ENCODE measurements at places on chromosomes 5 and 9. TPM values are rescaled to one million over a fixed set of nuclear protein-coding genes. Genes with fewer than 3 reads are reported as not detected.

Gene SEMA4D
- total RNA-seq = 0.30 TPM

Gene NTNG2
- 4.2 TPM for total RNA-seq

Gene RANBP17
- total RNA-seq = 18.2 TPM

Gene SYK
- not detected for total RNA-seq

Gene NUTM2G
- total RNA-seq = not detected

Gene CDH10
- total RNA-seq = 2.4 TPM

Gene PTGES
- total RNA-seq = 162 TPM

Gene GPX8
- 165 TPM for total RNA-seq

Gene DNAJC25
- total RNA-seq = 11.9 TPM

Gene SPINK6
- not detected for total RNA-seq

Gene NPR3
- 1.2 TPM for total RNA-seq

Gene IL3
- not detected for total RNA-seq

Gene PCDHB9
- 0.18 TPM for total RNA-seq

Gene TMEM174
- not detected for total RNA-seq

Gene LECT2
- not detected for total RNA-seq

Gene QRFP
- not detected for total RNA-seq

Gene LAMC3
- total RNA-seq = under 0.01 TPM

Gene SH2D3C
- total RNA-seq = 0.18 TPM

Gene AHRR
- total RNA-seq = 10.7 TPM

Gene TMC1
- 0.28 TPM for total RNA-seq

Gene HSPB3
- total RNA-seq = not detected

Gene MARCHF3
- total RNA-seq = 58.2 TPM

Gene INSL6
- total RNA-seq = not detected

Gene OR1Q1
- total RNA-seq = not detected
